ENCODE measurements at places on chromosomes 6 and 20.
A peak's percentile ranks its signal among the peaks of the same experiment; 100 is the strongest.

DNA sequence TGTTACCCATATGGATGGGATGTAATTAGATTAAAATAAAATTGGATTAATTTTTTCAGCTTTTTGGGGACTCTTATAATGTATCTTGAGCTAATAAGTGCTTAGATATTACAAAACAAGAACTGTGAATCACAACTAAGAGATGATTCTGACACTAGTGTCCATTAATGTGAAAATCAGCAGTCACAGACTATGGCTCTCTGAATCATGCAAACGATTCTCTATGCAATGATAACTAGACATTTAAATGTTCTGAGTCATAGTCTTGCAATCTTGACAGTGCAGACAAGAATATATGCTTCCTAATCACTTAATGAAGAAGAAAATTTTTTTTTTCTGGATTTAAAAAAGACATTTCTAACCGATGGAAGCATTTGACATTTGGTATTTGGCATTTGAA lies 82.2 kb upstream of the OPRM1 start:
- DNase-seq: no peak

DNA sequence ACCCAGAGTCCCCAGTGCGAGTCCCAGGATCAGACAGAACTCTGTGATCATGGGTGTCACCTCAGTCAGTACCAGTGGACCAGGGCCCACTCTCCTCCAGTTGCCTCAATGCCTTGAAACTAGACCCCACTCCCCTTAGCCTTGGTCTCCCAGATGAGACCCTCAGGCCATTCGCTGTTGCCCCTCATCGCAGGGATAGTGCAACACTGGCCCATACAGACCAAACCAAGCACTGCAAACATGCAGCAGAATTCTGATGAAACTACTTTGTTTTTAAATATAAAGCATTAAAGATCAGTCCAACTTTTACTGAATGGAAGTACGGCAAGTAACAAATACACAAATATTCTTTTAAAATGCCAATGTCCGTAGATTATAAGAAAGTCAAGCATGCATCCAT lies 101.2 kb upstream of the NT5E start:
- no peak for DNase-seq

GRCh38 chr6:136526937-136527336 lies 23.3 kb downstream of the MAP7 start:
- DNase-seq: no peak

- no peak for DNase-seq
Observed at GRCh38 chr20:35252037-35252461, 25.6 kb downstream of the MMP24 start.

- DNase-seq: no peak
Observed at GRCh38 chr20:32993496-32994050, 10.7 kb downstream of the SUN5 start.

- DNase-seq: no peak
Observed at GRCh38 chr6:18491308-18492045, 104.3 kb downstream of the RNF144B start.

- DNase-seq: peak; percentile 41
Observed at GRCh38 chr6:41531591-41532582, 14.3 kb upstream of the FOXP4 start.

- no peak for DNase-seq
Observed at GRCh38 chr6:143248359-143248758, 187.7 kb downstream of the AIG1 start.

DNA sequence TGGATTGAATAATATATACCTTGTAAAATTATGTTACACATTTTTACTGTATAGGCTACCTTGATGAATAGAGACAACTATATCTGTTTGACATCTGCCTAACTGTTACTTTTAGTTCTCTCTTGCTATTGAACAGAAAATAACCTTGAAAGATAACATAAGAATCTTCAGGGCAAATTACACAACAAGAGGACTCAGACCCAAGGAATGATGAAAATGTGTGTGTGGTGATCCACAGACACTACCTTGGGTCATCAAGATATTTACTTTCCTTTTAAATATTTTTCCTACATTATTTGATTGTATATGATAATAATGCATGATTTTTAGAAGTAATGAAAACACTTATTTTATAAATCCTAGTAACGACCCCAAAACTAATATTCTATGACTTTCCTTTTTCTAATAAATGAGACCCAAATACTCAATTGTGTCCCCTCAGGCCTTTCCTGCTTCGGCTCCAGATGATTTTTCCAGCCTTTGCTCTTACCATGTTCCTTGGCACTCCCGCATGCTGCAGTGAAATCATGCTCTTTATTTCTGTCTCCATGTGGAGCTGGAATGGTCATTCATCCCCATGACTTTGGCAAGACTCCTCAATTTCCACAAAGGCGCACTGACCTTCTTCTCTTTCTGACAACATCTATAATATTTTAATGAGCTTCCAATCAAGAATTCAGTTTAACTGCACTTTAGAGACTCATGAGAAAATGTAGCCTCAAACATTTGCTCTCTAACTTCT lies 187.6 kb downstream of the EPM2A start:
- DNase-seq: no peak
